ENCODE measurements at places on chromosomes 12 and 14.

DNA sequence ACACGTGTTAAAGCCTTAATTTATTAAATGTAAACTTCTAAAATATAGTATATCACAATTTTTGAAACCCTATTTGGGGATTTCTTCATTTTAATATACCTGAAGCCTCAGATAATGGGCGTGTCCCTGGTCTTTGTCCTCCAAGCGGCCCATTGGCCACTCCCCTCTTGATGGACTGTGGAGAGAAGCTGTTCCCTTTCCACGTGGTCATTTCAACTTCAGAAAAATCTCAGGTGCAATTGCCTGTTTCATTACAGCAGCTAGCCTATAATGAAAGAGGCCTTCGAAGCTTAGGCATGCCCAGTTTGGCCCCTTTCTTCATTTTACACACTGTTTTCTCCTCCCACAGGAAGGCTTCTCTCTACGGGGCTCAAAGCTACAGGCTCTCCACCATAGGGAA is 131.4 kb upstream of the ARHGAP5 start:
- no peak for DNase-seq

DNA sequence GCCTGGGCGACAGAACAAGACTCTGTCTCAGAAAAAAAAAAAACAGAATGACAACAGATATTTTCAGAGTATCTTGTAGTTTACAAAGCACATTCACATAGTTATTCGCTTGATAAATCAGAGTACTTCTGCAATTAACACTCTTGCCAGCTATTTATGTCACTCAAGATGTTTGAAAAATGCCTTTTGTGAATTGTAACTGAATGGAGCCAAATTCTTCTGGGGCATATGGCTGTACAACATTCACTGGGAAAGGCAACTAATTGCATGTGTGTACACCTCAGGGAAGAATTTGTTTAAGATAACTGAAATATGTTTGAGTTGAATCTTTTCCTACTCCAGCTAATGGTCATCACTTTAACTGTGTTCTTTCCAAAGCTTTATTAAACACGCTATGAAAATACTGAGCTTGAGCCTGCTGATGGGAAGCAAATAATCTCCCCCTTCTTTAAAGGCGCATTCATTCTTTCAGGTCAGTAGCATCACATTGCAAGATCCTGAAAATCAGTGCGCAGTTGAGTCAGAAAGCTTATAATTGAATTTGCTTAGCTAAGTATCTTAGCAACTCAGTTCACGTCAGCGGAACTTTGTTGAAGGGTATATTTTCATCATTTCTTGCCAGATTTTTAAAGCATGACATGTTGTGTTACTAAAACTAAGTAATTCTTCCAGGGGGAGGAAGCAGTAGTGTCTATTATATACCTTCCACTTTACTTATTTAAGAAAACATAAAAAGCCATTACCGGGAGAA is 66.6 kb downstream of the SINHCAF start:
- no peak for DNase-seq

GRCh38 chr12:26954027-26954426 is 15.8 kb downstream of the FGFR1OP2 start:
- no peak for DNase-seq

- no peak for DNase-seq
Measured at GRCh38 chr12:54723379-54724256, 75.5 kb upstream of the DCD start.

DNA sequence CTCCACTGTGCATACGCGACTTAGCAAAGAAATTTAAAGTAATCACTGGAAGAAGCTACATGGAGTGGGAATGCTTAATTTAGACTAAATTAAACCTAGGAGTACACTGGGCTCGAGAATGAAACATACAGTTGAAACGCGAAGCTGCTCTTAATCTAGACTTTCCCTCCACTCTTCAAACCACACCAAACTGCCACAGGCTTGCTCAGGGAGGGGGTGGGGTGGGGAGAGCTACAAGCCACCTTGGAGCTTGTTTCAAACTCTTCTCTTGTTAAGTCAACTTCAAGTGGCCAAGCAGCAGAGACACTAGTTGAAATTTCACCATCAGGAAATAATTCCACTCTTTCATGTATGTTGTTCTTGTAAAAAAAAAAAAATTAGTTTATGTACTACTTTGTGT is 69.9 kb downstream of the SLC38A1 start:
- DNase-seq, result no peak

DNA sequence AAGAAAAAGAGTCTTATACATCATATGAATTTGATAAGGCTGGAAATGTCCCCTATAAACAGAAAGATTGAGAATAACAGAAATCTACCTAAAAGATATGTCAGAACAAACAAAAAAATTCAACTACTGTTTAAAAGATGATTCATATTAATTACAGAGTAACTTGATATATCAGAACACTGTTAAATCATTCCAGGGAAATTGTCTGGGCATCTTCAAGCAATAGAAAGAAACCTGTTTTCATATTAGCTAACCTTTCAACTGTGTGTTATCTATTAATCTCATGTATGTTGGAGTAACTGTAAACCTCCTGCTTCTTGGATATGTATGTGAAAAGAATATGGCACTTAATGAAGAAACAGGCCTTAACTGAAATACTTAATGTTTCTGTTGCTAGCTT is 96.7 kb downstream of the NUBPL start:
- no peak for DNase-seq

DNA sequence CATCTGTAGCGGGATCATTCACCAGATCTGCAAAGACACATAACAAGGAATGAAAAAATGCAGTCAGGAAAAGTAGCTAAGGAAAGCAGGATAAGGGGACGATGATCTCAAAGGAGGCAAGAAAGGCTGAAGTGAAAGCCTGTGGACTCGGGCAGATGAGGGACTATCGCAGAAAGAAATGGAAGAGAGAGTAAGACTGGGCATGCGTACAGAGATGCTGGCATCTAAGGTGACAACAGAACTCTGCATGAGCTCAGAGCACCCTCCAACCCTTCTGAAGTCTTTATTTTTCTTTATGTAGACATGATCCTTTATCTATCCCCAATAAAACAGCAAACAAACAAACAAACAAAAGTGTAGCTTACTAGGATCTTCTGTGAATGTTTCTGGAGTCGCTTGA is 7.2 kb downstream of the MFAP5 start:
- no peak for DNase-seq

GRCh38 chr12:124870515-124870914 is 6.9 kb upstream of the SCARB1 start:
- DNase-seq, result no peak

GRCh38 chr12:47710278-47710677 is 4.4 kb upstream of the RPAP3 start:
- no peak for DNase-seq

GRCh38 chr12:56190695-56191155 is 1.4 kb upstream of the SMARCC2 start:
- no peak for DNase-seq

All from foreskin fibroblast (primary cell).